ENCODE measurements at places on chromosomes 1 and 21. TPM values are rescaled to one million over a fixed set of nuclear protein-coding genes. Genes with fewer than 3 reads are reported as not detected.
A peak's percentile ranks its signal among the peaks of the same experiment; 100 is the strongest.

The KCNJ9 gene
- total RNA-seq = 0.08 TPM

The FCRL2 gene
- not detected for total RNA-seq

The HSPA13 gene
- 29.4 TPM for total RNA-seq

DNA sequence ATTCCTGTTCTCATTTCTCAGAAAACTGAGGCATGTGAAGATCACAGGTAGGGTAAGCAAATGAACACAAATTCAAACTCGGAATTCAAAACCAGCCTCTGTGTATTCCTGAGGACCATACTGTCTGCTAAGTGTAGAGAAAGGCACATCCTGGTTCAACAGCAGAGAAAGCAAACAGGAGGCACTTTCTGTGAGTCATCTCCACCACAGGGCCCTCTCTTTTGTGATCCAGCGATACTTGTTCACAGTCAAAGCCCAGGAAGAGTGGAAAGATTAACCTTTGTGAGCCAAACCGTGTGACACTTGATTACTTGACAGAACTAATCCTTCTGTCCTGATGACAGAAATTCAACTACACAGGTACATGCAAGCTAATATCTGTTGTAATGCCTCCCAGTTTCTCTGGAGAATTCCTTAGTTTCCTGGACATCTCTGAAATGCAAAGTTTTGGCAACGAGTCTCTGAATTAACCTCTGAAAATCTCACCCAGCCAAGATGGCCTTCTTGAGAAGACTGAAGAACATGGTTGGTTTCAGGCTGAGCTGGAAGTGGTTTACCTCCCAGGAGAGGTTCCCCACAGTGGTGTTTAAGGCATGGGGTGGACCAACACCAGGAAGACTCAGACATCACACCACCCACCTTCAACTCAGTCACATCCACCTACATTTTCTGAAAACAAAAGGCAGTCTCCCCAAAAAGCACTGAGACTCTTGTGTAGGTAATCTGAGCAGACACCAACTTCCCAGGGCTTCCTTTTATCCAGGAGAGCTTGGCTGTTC lies 98.2 kb upstream of the ERG start:
- no peak for DNase-seq

- DNase-seq = no peak
Observed at GRCh38 chr21:44616591-44616926, 4.7 kb downstream of the KRTAP10-8 start.

The MX1 gene
- total RNA-seq = 3.1 TPM

DNA sequence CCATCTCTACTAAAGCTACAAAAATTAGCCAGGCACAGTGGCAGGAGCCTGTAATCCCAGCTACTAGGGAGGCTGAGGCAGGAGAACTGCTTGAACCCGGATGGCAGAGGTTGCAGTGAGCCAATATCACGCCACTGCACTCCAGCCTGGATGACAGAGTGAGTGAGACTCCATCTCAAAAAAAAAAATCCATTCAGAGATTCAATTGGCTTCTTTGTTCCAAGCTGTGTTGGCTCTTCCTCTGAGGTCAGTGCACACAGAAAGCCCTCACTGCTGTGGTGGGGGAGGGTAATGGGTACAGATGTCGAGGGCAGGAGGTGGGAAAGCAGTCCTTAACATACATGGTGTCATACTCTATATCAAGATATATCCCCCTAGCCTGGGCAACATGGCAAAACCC lies 14.7 kb downstream of the TIE1 start:
- no peak for DNase-seq

- DNase-seq = peak; percentile 71
Observed at GRCh38 chr1:8439015-8439702, 121.2 kb downstream of the SLC45A1 start.

DNA sequence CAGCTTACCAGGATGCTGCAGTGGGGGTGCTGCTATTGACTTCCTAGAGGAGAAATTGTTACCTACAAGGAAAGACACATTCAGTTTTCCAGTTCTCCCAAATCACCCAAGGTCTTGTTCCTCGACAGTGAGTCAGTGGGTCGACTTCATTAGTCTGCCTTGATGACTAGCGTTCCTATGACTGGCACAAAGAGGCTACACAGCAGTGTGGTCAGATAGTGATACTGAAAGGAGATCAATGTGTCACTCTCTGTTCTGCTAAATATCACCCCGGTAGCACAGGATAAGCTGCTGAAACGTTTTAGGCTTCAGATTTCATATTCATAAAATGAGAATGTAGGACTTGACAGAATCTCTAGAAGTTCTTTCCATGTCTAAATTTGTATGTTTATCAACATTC lies 357.4 kb downstream of the LMX1A start:
- no peak for DNase-seq

The HTR6 gene
- total RNA-seq = 0.69 TPM

- no peak for DNase-seq
Observed at GRCh38 chr1:7219031-7219430, 433.8 kb downstream of the CAMTA1 start.

GRCh38 chr1:244413736-244414135 lies 38.0 kb downstream of the ADSS2 start:
- DNase-seq = no peak

GRCh38 chr1:150560011-150560438 lies 10.8 kb downstream of the ADAMTSL4 start:
- DNase-seq = peak; percentile 92

GRCh38 chr1:221714227-221715152 lies 27.4 kb downstream of the DUSP10 start:
- DNase-seq = no peak

- DNase-seq = no peak
Observed at GRCh38 chr21:35853321-35854239, 206.7 kb downstream of the SETD4 start.

The ELF3 gene
- total RNA-seq = 15.6 TPM

GRCh38 chr1:35298464-35298863 lies 30.0 kb downstream of the ZMYM4 start:
- no peak for DNase-seq

The RHEX gene
- total RNA-seq = not detected

- DNase-seq = no peak
Observed at GRCh38 chr21:29708401-29708800, 231.4 kb downstream of the GRIK1 start.

The AK5 gene
- total RNA-seq = 5.2 TPM

The PM20D1 gene
- not detected for total RNA-seq

GRCh38 chr21:24290151-24290833 lies 1317.0 kb downstream of the MRPL39 start:
- no peak for DNase-seq

GRCh38 chr1:162035241-162035640 lies 11.6 kb upstream of the OLFML2B start:
- no peak for DNase-seq

- DNase-seq = no peak
Observed at GRCh38 chr1:204959374-204959773, 83.6 kb upstream of the CNTN2 start.

The LCE6A gene
- not detected for total RNA-seq

- no peak for DNase-seq
Observed at GRCh38 chr1:207280706-207281105, 40.8 kb upstream of the CD55 start.

GRCh38 chr1:198939286-198939685 lies 300.4 kb downstream of the PTPRC start:
- DNase-seq = no peak

DNA sequence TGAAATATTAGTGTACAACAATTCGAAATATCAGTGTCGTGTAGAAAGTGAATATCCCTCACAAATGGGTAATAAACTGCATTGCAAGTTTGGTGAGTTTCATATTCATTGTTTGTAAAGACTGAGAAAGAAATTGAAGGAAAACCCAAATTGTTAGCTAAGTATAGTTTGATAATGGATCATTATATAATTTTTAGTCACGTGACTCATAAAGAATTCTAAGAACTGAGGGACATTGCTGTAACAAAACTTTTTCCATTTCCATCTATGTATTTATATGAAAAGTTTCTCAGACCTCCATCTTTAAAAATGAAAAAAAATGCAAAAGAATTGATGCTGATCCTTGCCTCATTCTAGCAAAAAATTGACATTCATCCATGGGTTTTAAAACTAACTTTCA lies 36.0 kb upstream of the SGIP1 start:
- DNase-seq = no peak

DNA sequence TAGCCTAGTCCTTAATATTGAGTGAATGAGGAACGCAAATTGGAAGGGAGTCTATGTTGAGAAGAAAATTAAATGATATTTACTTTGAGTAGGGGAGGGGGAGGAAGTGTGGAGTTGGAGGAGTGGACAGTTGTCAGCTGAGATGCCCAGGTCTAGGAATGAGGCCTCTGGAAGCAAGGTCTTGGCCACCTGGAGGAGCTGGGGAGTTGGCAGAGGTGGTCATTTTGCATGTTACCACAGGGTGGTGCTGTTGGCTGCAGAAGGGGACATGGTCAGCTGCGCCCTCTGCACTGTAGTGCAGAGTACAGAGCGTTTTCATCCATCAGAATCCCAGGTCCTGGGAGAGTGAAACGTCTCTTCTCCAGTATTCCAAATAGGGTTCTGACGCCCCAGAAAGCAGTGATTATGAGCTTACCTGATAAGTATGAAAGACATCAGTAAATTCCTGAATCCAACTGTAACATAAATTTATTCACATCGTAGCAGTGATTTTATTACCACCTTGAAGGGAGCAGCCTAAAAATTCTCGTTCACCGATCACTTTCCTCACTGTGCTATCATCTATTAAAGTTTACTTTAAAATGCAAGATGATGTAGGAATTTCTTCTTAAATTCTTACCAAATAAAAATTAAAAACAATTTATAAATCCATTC lies 13.8 kb downstream of the PARK7 start:
- peak; percentile 90 for DNase-seq

The AADACL3 gene
- 2.3 TPM for total RNA-seq

DNA sequence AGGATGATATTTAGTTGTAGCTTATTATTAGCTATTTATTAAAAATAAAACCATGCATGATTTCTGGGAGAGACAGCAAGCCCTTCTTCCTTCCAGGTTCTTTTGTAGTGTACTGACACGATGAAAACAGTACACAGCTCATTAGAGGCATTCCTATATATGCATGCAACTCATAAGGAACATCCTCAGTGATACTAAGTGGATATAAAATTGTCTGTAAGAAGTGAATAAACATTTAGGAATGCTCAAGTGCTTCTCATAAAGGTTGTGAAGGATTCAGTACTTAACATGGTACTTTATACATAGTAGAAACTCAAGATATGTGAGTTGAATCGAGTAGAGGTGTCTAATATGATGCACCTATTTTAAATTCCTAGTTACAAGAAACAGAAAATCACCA lies 287.7 kb downstream of the SDCCAG8 start:
- no peak for DNase-seq

The RAP1GAP gene
- total RNA-seq = 8.4 TPM

GRCh38 chr21:33451634-33452071 lies 28.1 kb downstream of the TMEM50B start:
- no peak for DNase-seq

GRCh38 chr1:3900969-3901529 lies 977 bp upstream of the C1orf174 start:
- DNase-seq = peak; percentile 97

The SLC6A17 gene
- 0.28 TPM for total RNA-seq

The ERI3 gene
- total RNA-seq = 85.7 TPM

DNA sequence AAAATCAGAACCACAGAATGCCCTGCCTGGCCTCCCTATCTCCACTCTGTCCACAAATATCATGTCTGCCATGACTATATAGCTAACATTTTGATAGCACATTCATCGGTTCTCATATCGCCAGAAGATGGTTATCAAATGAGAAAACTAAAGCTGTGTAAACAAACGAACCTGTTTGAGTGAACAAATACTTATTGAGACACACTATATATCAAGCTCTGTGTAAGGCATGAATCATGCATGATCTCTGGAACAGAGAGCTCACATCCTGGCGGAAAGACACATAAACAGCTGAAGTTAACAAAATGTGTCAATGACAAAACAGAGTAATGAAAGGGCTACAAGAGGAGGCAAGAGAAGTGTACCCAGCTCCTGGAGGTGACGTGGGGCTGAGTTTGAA lies 13.1 kb downstream of the KCND3 start:
- no peak for DNase-seq

- no peak for DNase-seq
Observed at GRCh38 chr1:204676043-204676442, 9.5 kb downstream of the LRRN2 start.

DNA sequence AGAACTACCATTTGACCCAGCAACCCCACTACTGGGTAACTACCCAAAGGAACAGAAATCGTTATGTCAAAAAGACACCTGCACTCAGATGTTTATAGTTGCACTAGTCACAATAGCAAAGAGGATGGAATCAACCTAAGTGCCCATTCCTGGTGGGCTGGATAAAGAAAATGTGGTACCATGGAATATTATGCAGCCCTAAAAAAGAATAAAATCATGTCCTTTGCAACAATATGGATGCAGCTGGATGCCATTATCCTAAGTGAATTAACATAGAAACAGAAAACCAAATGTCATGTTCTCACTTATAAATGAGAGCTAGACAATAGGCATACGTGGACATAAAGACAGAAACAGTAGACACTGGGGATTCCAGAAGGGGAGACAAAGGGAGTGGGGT lies 32.5 kb upstream of the IRF2BP2 start:
- no peak for DNase-seq

The RORC gene
- 0.52 TPM for total RNA-seq

- no peak for DNase-seq
Observed at GRCh38 chr1:1230656-1231399, 973 bp downstream of the SDF4 start.

The IPP gene
- total RNA-seq = 4.2 TPM

DNA sequence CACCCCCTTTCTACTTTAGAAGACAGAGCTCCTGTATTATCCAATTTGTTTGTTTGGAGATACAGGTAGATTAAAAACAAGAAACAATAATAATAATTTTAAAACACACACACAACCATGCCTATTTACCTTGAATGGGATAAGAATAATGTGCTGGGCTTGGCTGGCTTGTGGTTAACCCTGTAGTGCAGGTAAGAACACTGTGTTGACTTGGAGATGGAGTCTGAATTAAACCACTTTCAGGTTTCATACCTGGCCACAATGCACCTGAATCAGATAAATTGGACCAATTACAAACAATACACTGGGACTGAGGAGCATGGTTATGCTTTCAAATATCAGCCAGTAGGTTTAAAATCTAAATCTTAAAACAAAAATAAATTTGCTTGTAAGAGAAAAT lies 60.8 kb downstream of the EYA3 start:
- DNase-seq = no peak

DNA sequence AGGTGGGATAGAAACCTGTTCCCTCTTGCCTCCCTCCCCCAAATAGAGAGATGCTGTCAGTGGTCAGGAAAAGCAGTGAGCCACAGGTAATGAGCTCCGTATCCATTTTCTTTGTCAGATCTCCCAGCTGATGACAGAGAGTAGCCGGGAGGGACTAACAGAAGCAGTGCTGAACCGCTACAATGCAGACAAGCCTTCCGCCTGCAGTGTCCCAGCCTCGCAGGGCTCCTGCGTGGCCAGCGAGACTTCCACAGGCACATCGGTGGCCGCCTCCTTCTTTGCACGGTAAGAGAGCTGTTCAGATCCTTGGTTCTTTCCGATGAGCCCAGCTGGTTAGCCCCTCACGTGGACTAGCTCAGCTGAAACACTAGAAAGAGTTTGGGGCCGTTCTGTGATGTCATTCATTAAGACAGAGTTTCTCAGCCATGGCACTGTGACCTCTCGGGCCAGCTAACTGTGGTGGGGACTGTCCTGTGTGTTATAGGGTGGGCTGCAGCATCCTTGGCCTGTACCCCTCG lies 264.7 kb downstream of the KIF26B start:
- DNase-seq = no peak

The CELA2B gene
- not detected for total RNA-seq

GRCh38 chr1:235642011-235642942 lies 7.3 kb downstream of the GNG4 start:
- peak; percentile 60 for DNase-seq

Measured in H1 (cell line).